Activated T-cell treated with anti-CD3 and anti-CD28 coated beads for 1 hour (primary cell): ENCODE measurements at places on chromosomes 13 and 19.

- DNase-seq: no peak
Observed at GRCh38 chr13:50936679-50937078, 27.1 kb downstream of the RNASEH2B start.

GRCh38 chr19:28065026-28065425 lies 1147.9 kb downstream of the UQCRFS1 start:
- DNase-seq: no peak

GRCh38 chr13:76854894-76855293 lies 31.3 kb downstream of the KCTD12 start:
- no peak for DNase-seq

DNA sequence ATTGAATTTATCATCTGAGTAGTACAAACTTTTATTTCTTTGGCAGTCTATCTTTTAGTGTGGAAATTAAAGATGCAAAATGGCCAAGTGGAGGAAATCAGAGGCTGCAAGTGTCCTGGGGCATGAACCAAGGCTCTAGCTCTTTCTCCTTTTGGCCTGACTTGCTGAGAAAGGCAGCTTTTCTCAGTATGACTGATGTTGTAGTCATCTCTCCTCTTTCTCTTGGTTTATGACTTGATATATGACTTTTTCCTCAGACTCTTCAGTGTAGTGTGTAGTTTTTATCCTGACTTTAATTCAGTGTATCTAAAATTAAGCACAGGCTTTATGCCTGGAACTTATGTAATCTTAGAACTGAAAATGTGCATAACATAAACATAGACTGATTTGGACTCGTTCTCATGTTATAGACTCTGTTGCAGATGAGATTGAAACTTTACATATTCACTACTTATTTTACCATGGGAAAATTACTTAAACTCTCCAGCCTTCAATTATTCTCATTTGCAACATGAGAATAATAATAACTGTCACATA lies 65.7 kb downstream of the SLITRK5 start:
- DNase-seq: no peak

- DNase-seq: no peak
Observed at GRCh38 chr13:45301263-45301662, 39.7 kb downstream of the TPT1 start.

GRCh38 chr19:57587529-57587928 lies 3.6 kb downstream of the ZIK1 start:
- no peak for DNase-seq

GRCh38 chr13:27158335-27158734 lies 13.3 kb downstream of the USP12 start:
- no peak for DNase-seq

DNA sequence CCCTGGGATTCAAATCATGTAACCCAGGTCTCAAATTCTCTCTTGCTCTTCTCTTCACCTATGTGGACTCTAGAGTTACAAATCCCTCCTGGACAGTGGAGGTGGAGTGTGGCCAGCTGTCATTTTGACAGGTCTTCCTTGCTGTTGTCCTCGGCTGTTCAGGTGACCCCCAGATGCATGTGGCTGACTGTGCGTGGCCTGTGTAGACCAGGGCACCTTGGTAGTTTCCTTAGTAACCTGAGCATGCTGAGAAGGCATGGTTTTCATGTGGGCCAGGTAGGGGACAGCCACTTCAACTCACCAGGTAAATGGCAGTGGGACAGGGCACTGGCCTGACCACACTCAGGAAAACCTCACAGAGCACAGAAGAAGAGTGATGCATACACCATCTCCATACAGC lies 155.0 kb upstream of the TSHZ3 start:
- DNase-seq: no peak

- peak; percentile 67 for DNase-seq
Observed at GRCh38 chr19:56507446-56508289, at the start of gene ZNF471. Gene ZNF471 (plus strand): TSS chr19:56507855. CDS start chr19:56511572, 3,717 bp downstream.

- peak; percentile 91 for DNase-seq
Observed at GRCh38 chr19:8252922-8253589, 43.9 kb downstream of the CERS4 start.

- no peak for DNase-seq
Observed at GRCh38 chr19:18660051-18660910, 23.2 kb upstream of the CRTC1 start.

GRCh38 chr19:55528030-55528803 lies 8.7 kb downstream of the SBK2 start:
- DNase-seq: no peak

DNA sequence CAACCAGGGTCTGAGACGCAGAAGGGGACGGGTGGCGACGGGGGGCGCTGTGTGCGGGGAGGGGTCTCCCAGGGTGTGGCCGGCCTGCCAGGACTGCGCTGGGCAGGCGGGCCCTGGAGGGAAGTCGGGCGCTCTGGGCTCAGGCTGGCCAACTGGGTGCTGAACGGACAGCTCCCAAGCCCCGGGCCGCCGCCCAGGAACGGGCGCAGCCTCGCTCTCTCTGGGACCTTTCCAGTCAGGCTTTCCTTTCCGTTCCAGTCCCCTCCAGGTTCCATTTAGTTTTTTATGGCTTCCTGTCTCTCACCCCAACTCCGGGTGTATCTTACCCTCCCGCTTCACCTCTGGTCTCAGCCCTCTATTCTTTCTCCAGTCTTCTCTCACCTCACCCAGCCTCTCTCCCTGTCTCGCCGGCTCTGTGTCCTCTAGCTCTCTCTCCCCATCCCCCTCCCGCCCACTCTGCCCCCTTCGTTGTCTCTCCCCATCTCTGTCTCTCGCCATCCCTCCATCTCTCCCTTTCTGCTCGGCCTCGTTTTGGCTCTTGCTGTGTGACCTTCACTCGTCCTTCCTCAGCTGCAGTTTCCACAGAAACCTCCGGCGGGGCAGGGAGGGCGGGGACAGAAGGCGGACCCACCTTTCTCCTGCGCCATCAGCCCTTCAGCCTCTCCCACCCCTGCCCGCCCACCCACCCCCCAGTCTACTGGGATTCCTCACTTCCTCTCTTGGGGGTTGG lies 3.3 kb upstream of the ATP1A3 start:
- DNase-seq: peak; percentile 24

DNA sequence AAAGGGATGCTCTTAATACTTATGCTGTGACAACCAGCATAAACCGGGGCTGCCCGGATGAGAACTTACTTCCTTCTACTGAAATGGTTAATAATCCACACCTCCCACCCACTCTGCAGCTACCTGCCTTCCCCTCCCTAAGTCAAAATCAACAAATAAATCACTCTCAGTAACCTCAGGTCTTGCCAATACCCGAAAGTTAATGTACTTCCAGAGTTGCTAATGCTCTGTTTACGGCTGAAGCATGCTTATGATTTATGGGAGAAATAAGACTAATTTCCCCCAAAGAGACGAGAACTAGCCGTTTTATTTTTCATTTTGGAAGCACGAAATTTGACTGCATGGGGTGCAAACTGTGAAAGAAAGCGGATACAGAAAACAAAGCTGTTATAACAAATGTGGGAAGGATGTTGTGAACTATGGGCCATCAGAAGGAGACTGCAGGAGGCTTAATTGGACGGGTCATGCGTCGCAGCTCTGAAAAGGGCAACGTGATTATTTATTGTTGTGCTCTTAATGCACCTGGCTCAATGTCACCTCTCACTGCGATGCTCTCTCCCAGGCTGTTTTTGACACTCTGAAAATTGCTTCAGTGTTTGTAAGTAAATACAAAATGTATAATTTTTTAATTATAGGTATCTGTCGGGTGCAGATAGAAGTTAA lies 114.0 kb upstream of the SLC7A1 start:
- no peak for DNase-seq

DNA sequence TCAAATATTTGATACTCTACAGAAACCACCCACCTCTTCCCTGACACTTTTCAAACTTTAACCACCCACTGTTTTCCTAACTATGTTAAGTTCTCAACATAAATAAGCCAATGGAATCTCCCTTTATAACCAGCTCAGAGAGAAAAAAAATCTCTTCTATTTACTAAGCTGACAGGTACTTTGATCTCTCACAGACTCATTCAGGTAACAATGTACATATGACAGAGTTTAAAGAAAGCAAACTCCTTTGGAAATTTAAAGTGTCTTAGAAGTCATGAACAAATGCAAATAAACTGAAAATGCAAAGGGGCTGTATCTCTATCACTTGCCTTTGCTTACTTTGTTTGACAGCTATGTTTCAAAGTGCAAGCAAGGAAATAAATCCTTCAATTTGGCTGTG lies 109.3 kb downstream of the KLF12 start:
- DNase-seq: no peak

DNA sequence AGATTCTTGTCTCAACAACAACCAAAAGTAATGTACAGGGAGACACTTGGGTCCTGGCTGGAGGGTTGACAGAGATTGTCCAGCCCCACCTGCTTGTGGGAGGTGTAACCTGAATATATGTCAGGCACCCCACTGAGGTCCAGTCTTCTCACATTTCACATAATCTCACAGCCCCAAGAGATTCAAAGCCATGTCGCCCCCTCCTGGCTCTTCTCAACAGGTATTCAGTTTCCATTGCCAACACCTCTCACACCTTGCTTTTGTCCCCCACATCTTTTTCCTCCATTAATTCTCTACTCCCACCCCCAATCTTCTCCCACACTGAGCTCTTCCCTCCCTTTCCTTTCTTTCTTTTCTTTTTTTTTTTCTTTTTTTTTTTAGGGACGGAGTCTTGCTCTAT lies 11.2 kb downstream of the UNC13A start:
- DNase-seq: no peak

- no peak for DNase-seq
Observed at GRCh38 chr19:33195645-33196347, 1.7 kb downstream of the LRP3 start.

DNA sequence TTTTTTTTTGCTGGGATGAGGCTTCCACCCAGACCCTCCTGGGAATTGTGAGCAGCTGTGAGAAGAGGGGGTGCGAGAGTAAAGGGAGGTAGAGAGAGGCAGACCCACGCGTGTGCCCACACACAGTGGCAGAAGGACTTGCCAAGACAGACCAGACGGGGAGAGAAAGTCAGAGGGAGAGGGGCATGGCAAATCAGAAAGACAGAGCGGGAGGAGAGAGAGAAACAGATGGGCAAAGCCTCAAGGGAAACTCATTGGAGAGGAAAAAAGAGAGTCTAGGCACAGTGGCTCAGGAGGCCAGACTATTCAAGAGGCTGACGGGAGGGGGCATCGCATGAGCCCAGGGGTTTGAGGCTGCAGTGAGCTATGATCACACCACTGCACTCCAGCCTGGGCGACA lies 17.0 kb downstream of the CATSPERG start:
- no peak for DNase-seq

GRCh38 chr19:23437901-23438300 lies 42.6 kb upstream of the ZNF91 start:
- no peak for DNase-seq

GRCh38 chr13:114285166-114285808 lies 3.9 kb downstream of the UPF3A start:
- DNase-seq: no peak

DNA sequence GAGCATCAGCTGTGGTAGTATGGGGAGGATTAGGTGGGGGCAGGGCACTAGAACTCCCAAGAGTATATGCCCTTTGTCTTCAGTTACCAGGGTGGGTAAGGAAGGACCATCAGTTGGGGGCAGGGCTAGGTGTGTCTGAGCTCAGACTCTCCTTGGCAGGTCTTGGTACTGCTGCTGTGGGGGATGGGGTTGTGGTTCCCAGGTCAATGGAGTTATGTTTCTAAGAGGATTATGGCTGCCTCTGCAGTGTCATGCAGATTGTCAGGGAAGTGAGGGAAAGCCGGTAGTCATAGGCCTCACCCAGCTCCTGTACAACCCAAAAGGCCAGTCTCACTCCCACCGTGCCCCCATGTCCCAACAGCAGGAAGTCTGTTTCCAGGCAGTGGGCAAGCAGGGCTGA lies 8.8 kb upstream of the ZNF578 start:
- no peak for DNase-seq
